ENCODE measurements at places on chromosomes 12 and 14. TPM values are rescaled to one million over a fixed set of nuclear protein-coding genes. Genes with fewer than 3 reads are reported as not detected.

DNA sequence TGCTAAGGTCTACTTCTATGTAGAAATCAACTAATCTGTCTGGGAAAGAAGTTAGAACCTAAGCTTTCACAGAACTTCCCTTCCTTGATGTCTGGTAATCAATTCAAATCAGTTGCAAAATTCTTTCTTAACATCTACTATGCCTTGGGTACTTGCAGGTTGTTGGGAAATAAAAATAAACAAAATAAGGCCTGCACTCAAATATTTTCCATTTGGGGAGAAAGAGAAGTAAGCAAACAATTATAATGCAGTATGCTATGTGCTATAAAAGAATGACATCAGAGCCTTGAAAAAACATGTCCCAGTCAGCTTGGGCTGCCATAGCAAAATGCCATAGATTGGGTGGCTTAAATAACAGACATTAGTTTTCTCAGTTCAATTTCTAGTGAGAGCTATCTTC lies 425.9 kb upstream of the DCN start:
- no peaks in the 10 kb centered on the region for H3K36me3 ChIP-seq
- peaks cover 22% of the 10 kb centered on the region for H3K4me1 ChIP-seq
- H3K27ac ChIP-seq = no peak overlapping the region
- H3K27me3 ChIP-seq = no peaks in the 10 kb centered on the region

Gene NPAS3
- total RNA-seq = 6.9 TPM

DNA sequence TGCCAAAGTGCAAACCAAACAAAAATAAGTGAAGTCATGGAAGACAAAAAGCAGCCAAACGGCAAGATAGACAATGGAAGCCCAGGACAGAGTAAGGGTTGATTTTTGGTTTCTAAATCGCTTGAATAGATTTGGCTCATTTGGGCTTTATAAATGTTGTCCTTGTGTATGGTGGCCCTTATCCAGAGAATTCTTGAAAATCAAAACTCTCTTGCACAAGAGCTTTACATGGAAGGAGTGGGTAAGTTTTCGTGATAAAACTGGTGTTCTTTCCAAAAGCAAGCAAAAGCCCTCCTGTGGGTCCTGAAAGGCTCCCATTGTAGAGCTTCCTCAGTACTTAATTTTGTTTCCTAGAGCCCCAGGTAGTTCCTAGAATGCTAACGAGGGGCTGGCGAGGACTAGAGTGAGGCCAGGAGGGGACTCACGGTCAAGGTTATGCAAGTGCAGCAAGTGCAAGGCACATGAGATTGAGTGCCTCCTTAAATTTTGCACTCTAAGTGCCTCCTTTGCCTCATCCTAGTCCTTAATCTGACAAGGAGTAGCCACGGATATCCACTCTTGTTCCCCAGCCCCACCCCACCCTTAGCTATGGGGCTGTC lies 4.1 kb downstream of the SIX6 start:
- H3K36me3 ChIP-seq = no peaks in the 10 kb centered on the region
- peaks cover 3% of the 10 kb centered on the region for H3K4me1 ChIP-seq
- H3K4me3 ChIP-seq = no peak overlapping the region
- peaks cover 99% of the 10 kb centered on the region for H3K27me3 ChIP-seq

DNA sequence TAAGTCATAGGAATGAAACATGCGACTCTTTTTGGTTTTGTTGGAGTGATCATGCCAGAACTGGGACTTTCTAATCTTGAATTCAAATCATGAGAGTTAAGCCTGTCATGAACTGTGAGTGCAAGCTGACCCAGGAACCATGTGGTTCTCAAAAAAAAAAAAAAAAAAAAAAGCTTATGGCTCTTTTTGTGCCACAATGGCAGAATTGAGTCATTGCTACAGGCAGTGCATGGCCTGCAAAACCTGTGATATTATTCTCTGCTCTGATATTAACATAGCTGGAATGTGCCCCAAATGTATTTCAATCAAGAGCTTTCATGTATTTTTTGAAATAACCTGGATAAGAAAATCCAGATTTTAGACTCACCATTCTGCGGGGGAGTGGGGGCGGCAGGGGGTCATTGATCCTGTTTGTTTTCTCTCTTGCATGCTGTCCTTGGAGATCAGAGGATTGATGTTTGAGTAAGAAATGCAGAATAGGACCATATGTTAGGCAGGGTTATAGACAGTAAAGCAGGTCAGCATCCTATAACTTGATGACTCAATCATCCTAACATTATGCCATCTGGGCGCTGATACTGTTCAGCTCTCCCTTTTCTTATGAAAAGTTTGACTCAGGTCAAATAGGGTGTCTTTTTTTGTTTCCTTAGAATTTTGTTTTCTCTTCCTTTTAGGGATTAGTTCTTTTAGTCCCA lies 797.4 kb downstream of the DIO2 start:
- H3K27me3 ChIP-seq = no peaks in the 10 kb centered on the region
- no peak overlapping the region for H3K4me3 ChIP-seq
- no peaks in the 10 kb centered on the region for H3K36me3 ChIP-seq

Gene BIN2
- total RNA-seq = 0.18 TPM

Gene IAPP
- not detected for total RNA-seq

Gene PRMT5
- 86.2 TPM for total RNA-seq

- H3K27me3 ChIP-seq = peaks cover 4% of the 10 kb centered on the region
- H3K4me1 ChIP-seq = peaks cover 36% of the 10 kb centered on the region
- no peak overlapping the region for H3K4me3 ChIP-seq
- DNase-seq = no peak
- no peaks in the 10 kb centered on the region for H3K36me3 ChIP-seq
These were observed 24.4 kb downstream of the KCNA5 start for GRCh38 chr12:5068126-5068525.

DNA sequence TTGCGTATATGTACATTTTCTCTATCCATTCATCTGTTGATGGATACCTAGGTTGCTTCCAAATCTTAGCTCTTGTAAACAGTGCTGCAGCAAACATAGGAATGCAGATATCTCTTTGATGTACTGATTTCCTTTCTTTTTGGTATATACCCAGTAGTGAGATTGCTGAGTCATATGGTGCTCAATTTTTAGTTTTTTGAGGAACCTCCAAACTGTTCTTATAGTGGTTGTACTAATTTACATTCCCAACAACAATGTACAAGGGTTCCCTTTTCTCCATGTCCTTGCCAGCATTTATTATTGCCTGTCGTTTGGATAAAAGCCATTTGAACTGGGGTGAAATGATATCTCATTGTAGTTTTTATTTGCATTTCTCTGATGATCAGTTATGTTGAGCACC lies 44.3 kb downstream of the PELI2 start:
- DNase-seq = no peak
- no peak overlapping the region for H3K27ac ChIP-seq
- no peaks in the 10 kb centered on the region for H3K27me3 ChIP-seq
- H3K4me3 ChIP-seq = no peak overlapping the region
- peaks cover 13% of the 10 kb centered on the region for H3K4me1 ChIP-seq

- H3K27me3 ChIP-seq = no peaks in the 10 kb centered on the region
- DNase-seq = no peak
- H3K4me1 ChIP-seq = peaks cover 26% of the 10 kb centered on the region
- no peak overlapping the region for H3K4me3 ChIP-seq
- peak overlapping the region; percentile 50 for H3K27ac ChIP-seq
- H3K36me3 ChIP-seq = peaks cover 9% of the 10 kb centered on the region
These were observed 34.4 kb downstream of the PROX2 start for GRCh38 chr14:74841230-74842207.

DNA sequence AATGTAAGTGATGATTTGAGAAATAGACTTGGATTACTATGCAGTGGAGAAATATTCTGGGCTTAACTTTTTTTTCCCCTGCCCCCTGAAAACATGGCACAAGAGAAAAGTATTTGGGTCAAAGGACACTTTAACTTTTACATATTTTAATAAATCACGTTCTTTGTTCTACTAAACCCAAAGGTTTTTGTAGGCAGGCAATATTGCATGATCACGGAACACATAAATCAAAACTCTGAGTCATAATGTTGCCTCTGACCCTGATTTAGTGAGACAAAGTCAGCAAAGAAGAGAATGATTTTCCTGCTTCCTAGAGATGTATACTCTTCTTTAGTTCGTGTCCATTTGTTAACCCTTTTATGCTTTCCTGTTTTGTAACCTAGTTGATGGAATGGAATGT lies 38.0 kb downstream of the ABCD2 start:
- no peak overlapping the region for H3K27ac ChIP-seq
- no peak for DNase-seq
- H3K27me3 ChIP-seq = no peaks in the 10 kb centered on the region

Gene TAS2R46
- total RNA-seq = 3.8 TPM

Gene CLEC2A
- total RNA-seq = 0.29 TPM

Gene PMCH
- total RNA-seq = not detected

Gene CCDC177
- 0.24 TPM for total RNA-seq

GRCh38 chr12:53829130-53829819 lies 77.5 kb upstream of the CISTR start:
- peaks cover 58% of the 10 kb centered on the region for H3K27me3 ChIP-seq
- H3K4me3 ChIP-seq = no peak overlapping the region
- H3K36me3 ChIP-seq = no peaks in the 10 kb centered on the region
- H3K27ac ChIP-seq = no peak overlapping the region
- H3K4me1 ChIP-seq = peaks cover 6% of the 10 kb centered on the region

Gene KLRC1
- not detected for total RNA-seq

Gene ALDH2
- 41.7 TPM for total RNA-seq

Measured in mesothelial cell of epicardium (in vitro differentiated cells).